Left renal cortex interstitium (tissue), 4 donors: ENCODE measurements at places on chromosomes 1 and 21.
A peak's percentile ranks its signal among the peaks of the same experiment; 100 is the strongest.

DNA sequence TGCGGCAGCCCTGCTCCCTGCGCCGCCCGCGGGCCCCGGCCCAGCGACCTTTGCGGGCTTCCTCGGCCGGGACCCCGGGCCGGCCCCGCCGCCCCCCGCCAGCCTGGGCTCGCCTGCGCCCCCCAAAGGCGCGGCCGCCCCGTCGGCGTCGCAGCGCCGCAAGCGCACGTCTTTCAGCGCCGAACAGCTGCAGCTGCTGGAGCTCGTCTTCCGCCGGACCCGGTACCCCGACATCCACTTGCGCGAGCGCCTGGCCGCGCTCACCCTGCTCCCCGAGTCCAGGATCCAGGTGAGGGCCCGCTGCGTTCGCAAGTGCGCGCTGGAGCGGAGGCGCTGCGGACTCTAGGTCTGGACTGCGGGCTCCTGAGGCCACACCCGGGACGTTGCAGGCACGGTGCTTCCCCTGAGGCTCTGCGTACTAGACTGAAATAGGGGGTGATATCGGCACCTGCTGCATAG lies 351 bp downstream of the MIXL1 start:
- DNase-seq = no peak

GRCh38 chr1:116347696-116348095 lies 25.3 kb upstream of the ATP1A1 start:
- DNase-seq = no peak

- DNase-seq = no peak
Observed at GRCh38 chr1:60271041-60271440, 197.5 kb upstream of the C1orf87 start.

- no peak for DNase-seq
Observed at GRCh38 chr1:232853994-232854797, 49.0 kb downstream of the MAP10 start.

DNA sequence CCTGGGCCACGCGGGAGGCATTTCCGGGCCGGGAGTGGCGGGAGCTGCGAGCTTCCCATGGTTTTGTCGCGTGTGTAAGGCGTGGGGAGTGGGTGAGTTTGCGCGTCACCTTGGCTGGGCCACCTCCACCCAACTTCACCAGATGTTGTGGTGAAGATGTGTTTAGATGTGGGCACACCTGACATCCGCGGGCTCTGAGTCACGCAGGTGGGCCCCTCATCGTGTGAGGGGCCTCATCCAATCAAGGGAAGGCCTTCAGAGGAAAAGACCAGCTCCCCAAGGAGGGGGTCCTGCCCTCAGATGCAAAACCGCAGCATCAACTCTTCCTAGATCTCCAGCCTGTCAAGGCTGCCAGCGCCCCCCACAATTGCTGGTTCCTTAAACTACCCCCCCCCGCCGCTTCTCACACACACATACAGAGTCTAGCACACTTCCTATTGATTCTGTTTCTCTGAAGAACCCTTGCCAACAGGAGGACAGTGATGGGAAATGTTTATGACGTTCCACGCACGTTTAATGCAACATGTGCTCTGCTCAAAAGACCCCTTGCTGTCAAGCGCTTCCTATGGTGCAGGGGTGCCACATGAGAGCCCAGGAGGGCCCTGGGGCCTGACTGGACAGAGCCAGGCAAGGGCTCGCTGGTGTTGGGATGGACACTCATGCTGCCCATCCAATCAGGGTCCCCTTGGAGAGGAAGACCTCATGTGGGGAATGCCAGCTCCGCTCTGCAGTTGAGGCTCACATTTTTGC lies 11.9 kb downstream of the ACTRT2 start:
- no peak for DNase-seq

DNA sequence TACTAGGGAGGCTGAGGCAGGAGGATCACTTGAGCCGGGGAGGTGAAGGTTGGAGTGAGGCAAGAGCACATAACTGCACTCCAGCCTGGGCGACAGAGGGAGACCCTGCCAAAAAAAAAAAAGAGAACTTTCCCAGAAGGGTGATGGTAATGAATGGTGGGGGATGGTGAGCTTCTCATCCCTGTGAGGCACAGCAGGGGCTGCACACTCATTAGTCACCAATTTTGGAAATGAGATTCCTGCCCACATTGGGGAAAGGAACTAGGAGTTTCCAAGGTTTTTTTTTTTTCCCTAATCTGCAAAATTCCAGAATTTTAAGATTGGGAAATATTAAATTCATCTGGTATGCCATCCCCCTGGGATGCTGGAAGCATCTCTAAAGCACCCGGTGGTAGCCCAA lies 50.2 kb upstream of the SSBP3 start:
- DNase-seq = no peak

DNA sequence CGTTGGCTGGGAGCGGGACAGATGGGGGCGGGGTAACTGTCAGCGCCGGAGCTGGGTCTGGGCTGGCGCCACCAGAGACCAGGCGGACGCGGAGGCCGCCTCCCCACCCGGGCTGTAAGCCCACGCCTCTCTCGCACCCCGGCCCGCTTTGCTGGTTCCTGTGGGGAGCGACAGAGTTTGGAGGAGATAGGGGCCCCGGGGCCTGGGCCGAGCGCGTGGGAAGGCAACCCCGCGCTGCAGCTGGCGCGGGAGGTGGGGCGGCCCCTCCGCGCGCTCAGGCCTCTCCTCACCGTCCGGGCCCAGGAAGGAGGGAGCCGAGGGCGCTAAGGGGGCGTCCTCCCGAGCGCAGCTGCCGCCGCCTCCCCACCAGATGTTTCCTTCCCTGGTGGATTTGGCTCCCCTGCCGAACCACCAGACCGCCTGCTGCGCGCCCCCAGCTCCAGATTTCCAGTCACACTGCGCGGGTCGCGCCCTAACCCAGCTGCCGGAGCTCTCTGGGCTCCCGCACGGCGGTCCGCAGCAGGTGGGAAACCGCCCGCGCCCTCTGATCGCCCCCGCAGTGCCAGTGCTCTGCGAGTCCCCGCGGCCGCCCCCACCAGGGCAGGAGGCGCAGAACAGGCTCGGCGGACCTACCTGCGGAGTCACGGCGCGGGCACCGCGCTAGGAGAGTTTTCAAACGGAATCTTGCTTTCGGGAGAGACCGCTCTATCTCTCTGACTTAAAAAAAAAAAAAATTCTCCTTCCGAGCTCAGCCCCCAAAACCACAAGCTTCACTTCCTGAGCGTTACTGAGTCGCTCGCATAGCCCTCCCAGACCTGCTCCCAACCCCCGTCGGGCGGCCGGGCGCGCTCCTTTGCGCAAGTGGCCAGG lies 1.1 kb downstream of the GFI1 start:
- no peak for DNase-seq

DNA sequence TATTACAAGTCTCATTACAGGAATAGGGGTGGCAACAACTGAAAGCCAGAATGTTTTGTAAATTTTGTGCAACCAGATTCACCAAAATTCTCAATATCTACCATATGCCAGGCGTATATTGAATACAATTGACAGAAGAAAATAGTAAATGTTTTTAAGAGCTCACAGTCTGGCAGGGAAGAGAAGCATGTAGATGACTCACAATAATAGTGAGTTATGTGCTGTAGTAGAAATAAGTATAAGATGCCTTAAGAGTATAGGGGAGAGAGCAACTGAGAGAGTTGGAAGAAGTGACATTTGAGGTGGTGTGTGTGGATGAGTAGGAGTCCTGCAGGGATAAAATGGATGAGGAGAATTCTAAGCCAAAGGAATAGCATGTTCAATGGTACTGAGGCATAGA lies 170.5 kb upstream of the FGGY start:
- DNase-seq = no peak

- no peak for DNase-seq
Observed at GRCh38 chr1:189021577-189021976, 1456.1 kb downstream of the BRINP3 start.

- no peak for DNase-seq
Observed at GRCh38 chr1:161905269-161905884, 118.3 kb downstream of the OLFML2B start.

DNA sequence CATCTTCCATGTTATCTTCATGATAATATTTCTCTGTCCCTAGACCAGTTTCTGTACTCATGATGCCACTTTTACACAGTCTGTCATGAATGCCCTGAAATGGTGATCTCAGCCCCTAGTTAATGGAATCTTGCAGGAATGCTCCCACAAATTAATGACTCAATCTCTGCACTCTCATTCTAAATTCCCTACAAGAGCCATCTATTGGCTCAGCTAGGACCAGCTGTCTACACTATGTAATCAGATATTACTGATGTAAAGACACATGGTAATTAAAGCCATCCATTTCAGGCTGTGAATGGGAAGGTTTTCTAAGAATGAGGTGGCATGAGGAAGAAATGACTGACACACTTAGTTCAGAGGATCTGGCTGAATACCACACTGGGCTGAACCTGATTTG lies 199.1 kb upstream of the KCND3 start:
- no peak for DNase-seq

DNA sequence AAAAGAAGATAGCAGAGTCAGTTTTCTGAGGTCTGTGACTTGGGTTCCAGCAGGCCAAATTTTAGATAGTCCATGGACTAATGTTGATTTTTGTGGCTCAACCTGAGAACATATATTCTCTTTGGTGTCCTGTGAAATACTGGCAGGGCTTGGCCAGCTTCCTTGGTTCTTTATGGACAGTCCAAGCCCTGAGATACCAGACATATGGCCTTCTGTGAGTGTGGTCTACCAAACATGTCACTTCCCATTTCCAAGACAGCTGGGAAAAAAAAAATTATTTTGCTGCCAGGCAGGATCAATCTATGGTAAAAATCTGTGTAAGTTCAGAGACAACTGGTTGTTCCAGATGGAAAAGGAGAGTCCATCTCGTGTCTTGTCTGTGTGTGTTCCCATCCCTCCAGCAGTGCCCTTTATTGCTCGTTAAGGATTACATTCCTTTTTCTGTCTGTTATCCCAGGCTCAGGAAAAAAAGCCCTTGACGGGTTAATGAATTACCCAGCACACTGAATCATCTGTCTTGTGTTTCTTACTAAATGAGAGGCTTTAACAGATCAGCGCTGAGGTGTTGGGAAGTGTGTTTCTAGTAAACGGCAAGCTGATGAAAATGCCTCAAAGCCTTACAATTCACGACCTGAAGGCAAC lies 33.4 kb upstream of the XPR1 start:
- DNase-seq = peak; percentile 51

GRCh38 chr1:99535470-99536164 lies 110.3 kb upstream of the PALMD start:
- DNase-seq = no peak

GRCh38 chr1:209412566-209412965 lies 170.9 kb upstream of the CAMK1G start:
- no peak for DNase-seq

DNA sequence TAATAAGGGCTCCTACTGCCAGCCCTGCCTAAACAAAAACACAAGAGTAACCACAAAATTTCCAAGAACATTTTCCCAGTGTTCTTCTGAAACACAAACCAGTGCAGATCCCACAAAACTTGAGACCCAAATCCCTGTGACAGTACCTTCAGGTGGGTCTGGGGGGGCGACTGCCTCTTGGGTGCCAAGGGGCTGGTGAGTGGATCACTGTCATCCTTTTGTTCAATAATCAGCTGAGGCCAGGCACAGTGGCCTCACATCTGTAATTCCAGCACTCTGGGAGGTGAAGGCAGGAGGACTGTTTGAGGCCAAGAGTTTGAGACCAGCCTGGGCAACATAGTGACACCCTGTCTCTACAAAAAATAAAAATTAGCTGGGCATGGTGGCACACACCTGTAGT lies 87.6 kb downstream of the GLIS1 start:
- no peak for DNase-seq

GRCh38 chr21:26117324-26117971 lies 53.1 kb downstream of the APP start:
- no peak for DNase-seq

DNA sequence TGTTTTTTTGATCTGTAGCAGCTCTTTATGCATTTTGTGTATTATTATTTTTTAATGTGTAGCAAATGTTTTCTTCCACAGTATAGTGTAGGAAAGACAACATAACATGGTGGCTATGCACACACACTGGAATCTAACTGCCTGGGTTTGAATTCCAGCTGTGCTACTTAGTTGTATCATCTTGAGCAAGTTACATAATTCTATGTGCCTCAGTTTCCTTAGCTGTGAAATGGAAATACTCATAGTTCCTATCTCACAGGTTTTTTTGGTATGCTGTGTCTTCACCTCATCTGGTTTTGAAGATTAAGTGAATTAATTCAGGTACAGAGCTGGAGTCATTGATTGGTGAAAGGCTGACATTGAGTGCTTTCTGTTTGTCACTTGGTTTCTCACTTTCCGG lies 1.2 kb upstream of the IARS2 start:
- DNase-seq = no peak

DNA sequence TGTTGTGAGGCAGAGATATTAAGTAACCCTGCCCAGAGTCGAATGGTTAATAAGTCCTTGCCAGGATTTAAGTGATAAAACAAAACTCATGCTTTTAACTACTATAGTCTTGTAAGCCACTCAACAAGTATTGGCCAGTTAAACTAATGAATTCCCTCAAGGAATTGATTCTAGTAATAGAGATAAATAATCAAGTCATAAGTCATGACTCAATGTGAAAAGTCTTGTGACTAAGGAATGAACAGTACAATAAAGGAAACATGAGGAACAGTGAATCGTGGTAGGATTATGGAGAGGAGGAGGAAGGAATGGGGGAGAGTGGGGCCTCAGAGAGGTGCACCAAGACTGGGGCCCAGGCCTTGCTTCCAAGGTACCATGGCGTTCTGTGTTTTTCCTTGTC lies 104.7 kb downstream of the FGGY start:
- no peak for DNase-seq

- DNase-seq = no peak
Observed at GRCh38 chr1:37073152-37073853, 39.0 kb upstream of the GRIK3 start.

DNA sequence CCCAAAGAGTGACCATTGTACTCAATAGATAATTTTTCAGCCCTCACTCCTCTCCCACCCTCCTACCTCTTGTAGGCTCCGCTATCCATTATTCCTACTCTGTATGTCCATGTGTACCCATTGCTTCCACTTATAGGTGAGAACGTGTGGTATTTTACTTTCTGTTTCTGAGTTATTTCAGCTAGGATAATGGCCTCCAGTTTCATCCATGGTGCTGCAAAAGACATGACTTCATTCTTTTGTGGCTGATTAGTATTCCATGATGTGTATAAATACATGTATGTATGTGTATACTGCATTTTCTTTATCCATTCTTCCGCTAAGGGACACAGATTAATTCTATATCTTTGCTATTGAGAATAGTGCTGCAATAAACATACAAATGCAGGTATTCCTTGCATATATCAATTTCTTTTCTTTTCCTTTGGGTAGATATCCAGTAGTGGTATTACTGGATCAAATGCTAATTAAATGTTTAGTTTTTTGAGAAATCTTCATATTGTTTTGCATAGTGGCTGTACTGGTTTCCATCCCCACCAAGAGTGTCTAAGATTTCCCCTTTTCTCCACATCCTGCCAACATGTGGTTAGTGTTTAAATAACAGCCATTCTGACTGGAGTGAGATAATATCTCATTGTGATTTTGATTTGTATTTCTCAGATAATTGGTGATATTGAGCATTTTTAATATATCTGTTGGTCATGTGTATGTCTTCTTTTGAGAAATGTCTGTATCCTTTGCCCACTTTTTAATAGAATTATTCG lies 4.9 kb downstream of the LY9 start:
- DNase-seq = no peak

- DNase-seq = no peak
Observed at GRCh38 chr21:45064091-45064490, 10.3 kb upstream of the ADARB1 start.
